Smooth muscle cell of the brain vasculature (primary cell): ENCODE measurements at places on chromosomes 7 and 10.

- DNase-seq: no peak
Measured at GRCh38 chr7:74103219-74103772, 19.7 kb downstream of the LIMK1 start.

DNA sequence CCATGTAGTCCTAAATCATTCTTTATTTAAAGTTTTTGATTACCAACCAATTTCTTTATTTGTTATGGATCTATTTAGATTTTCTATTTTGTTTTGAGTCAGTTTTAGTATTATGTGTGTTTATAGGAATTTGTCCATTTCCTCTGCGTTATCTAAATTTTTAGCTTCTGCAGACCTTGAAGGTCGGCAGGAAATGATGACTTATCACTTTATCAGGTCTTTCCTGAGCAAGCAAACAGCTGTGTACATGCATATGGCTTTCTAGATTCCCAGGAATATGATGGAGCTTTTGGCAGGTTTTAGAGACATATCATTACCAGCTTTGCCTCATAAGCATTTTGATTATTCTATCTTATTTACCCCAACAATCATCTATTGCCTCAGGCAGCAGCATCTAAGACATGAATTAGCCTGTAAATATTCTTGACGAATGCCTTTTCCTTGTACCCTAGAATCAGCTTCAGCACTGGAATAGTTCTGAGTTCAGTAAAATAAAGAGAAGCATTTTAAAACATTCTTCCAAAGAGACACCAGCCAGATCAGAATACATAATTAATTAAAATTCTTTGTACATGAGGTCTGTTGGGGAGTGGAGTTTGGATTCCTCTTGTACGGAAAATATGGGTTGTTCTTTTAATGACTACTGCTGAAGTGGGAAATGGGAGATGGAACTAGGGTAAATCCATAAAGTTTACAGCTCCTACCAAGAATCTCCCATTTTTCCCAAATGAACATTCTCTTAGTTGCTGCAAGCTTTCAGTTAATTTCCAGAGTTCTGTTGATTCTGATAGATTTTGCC, 408.8 kb upstream of the SEMA3C start:
- no peak for DNase-seq

- no peak for DNase-seq
Measured at GRCh38 chr7:11478426-11478825, 353.6 kb downstream of the THSD7A start.

- DNase-seq: no peak
Measured at GRCh38 chr7:117411539-117411938, 15.8 kb downstream of the ASZ1 start.

GRCh38 chr10:94376865-94377264, 14.1 kb upstream of the NOC3L start:
- DNase-seq: no peak

DNA sequence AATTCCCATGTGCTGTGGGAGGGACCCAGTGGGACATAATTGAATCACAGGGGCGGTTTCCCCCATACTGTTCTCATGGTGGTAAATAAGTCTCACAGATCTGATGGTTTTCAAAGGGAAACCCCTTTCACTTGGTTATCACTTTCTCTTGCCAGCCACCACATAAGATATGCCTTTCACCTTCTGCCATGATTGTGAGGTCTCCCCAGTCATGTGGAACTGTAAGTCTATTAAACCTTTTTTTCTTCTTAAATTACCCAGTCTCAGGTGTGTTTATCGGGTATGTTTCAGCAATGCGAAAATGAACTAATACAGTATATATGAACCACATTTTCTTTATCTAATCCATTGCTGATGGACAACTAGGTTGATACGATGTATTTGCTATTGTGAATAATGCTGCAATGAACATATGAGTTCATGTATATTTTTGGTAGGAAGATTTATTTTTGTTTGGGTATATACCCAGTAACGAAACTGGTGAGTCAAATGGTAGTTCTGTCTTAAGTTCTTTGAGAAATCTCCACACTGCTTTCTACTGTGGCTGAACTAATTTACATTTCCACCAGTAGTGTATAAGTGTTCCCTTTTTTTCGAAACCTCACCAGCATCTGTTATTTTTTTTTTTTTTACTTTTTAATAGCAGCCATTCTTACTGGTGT, 70.0 kb upstream of the HGF start:
- no peak for DNase-seq

- no peak for DNase-seq
Measured at GRCh38 chr7:122306320-122307227, 2.0 kb upstream of the FEZF1 start.

DNA sequence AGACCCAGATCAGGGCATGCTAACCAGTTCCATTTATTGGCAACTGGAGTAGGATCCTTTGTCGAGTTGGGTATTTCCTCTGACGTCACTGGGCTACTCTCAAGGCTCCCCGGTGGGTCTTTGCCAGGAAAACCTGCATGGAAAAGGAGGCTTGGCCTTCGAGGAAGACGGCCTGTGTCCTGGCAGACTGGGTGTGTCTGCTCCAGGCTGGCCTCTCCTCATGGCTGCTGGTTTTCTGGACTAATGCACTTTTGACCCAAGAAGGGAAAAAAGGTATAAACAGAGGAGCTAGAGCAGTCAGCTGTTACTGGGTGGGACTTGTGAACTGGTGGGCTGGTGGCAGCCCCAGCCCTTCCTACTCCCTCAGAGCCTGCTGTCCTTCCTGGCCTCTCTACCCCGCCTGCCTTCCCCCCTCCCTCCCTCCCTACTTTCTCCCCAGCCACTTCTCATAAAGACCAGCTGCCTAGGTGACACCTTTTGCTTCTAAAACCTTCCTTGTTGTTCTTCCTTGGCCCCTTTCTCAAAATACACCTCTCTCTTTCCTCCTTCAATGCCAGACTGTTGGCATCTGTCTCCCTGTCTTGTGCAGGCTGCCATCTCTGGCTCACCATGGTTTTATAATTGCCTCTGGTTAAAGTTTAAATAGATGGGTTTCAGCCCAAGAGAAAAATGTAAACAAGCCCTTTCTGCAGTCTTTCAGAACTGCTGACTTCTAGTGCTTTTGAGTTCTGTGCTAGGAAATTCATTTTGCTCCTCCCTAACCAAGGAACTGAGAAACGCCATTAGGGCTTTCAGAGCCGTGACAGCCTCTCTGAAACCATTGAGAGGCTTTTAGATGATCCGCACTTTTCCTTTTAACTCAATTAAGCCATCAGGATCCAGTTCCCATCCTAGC, 101.8 kb upstream of the MKLN1 start:
- DNase-seq: no peak

DNA sequence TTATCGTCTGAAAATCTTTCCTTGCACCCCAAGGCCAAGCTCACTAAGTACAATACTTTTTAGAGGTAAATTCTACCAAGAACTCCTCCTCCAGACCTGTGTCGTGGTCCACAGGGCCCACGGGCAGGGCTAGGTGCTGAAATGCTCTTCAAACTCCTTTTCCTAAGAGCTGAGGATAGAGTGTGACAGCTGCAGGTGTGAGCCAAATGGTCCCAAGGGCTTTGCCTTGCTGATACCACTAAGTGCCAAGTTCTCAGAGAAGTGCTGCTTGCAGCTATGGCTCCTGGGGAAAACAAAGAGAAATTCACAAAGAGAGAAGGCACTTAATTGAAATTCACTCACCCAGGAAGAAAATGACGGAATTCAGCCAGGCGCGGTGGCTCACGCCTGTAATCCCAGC, 868.9 kb upstream of the AUTS2 start:
- DNase-seq: no peak

DNA sequence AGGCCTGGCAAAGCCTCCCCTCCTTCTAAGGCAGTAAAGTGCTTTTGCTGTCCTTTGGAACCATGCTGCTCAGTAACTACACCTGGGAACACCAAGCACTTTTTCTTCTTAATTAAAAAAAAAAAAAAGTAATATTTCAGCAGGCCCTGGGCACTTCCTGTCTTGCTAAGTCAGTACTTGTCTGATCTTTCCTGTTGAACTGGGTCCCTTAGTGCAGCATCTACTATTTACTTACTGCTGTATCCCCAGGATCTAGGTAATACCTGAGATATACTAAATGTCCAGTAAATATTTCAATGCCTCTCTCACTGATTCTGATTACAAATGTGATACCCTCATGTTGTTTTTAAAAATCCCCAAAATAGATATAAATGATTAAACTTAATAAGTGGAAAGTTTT, 77.4 kb downstream of the PPP1R3C start:
- DNase-seq: no peak

- DNase-seq: no peak
Measured at GRCh38 chr7:16586081-16586874, 59.3 kb downstream of the ANKMY2 start.
